Lower leg skin (tissue), 4 donors: ENCODE measurements at places on chromosomes 4 and X. TPM values are rescaled to one million over a fixed set of nuclear protein-coding genes. Genes with fewer than 3 reads are reported as not detected.

- no peak for DNase-seq
Measured at GRCh38 chr4:159328766-159329165, 225.9 kb downstream of the RAPGEF2 start.

- no peak for DNase-seq
Measured at GRCh38 chr4:7529368-7530080, 94.8 kb upstream of the PSAPL1 start.

DNA sequence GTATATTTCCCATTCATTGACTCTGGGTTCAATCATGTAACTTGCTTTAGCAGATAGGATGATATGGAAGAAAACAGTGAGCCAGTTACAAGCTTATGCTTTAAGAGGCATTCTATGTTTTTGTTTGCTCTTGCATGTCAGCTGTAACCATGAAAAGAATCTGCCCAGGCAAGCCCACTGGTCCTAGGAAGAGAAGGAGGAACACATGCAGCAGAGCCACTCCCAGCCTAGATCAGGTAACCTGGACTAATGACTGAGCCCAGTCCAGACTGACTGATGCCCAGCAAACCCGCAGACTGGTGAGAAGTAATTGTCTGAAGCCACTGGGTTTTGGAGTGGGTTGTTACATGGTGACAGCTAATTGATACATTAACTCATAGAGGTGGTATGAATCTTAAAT is 167.9 kb downstream of the COL4A6 start:
- DNase-seq = peak; percentile 13

MAGEC3 gene
- total RNA-seq = not detected
